ENCODE measurements at places on chromosomes 6 and 20.

DNA sequence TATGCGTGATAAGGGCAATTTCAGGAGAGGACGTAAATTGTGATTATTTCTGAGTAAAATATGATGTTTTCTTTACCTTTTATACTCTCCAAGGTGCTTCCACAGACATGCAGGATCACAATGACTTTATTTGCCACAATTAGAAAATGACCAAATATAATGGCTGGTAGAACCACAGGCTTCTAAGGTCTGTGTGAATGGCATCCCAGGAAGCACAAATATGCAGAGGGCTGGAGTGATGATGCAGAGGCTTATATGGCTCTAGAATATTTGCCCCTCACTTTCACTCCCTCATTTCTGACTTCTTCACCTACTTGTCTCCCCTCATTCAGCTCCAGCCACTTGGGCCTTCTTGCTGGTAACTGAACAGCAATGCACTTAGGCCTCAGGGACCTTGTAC lies 502.1 kb upstream of the MAP3K7 start:
- DNase-seq = no peak

GRCh38 chr6:49995278-49995677 lies 25.9 kb upstream of the DEFB113 start:
- DNase-seq = no peak

- DNase-seq = no peak
Measured at GRCh38 chr20:52410731-52411234, 219.2 kb upstream of the ZFP64 start.

DNA sequence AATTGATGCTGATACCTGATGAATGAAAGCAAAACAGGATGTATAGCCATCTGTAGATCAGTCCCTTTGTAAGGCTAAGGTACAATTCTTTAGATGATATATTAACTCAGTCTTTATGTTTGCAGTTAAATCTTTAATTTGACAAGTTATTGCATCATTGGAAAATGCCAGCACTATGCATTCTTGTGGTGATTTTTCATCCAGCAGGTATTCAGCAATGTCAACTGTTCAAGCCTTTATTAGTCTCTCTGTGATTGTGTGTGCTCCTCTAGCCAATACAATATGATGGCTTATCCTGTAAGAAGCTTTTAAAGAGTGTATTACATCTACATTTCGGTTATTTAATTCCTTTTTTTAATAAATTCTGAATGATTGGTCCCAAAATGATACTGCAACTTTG lies 34.3 kb downstream of the HLA-DMB start:
- DNase-seq = peak; percentile 27

DNA sequence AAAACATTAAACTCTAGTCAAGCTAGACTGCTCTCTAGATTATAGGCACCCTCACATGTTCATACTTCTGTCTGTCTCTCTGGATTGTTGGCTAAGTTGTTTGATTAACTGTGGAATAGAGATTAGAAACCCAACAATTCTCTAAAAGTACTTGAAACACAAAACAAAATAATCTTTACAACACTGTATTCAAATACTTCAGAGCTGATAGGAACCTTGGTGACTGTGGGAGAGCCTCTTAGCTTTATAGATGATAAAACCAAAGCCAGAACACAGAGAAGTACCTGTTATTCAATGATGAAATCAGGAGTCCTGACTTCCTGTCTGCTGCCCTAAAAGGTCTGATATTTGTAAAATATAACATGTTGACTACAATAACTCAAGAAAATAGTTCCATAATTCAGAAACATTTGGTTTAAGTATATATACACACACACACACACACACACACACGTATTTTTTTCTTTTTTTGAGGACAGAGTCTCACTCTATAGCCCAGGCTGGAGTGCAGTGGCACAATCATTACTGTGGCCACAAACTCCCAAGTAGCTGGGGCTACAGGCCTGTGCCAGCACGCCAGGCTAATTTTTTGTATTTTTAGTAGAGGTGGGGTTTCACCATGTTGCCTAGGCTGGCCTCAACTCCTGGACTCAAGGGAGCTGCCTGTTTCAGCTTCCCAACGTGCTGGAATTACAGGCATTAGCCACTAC lies 222.0 kb downstream of the FUT9 start:
- DNase-seq = no peak

DNA sequence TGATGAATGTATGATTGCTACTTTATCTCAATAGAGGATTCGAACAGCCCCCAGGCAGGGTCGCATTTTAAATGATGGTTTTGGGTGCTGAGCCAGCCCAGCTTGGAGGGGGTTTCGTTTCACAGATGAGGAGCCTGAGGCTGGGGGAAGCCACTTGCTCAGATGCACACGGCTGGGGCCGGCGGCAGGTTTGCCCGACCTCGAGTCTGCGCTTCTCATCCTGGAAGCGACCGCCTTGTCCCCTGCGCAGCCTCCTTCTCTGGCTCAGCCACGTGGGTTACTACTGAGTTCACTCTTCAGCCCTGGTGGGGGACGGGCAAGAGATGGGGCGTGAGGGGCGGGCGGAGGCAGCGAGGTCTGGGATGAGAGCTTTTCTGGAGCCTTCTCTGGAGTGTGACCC lies 25.3 kb downstream of the NTSR1 start:
- DNase-seq = no peak

DNA sequence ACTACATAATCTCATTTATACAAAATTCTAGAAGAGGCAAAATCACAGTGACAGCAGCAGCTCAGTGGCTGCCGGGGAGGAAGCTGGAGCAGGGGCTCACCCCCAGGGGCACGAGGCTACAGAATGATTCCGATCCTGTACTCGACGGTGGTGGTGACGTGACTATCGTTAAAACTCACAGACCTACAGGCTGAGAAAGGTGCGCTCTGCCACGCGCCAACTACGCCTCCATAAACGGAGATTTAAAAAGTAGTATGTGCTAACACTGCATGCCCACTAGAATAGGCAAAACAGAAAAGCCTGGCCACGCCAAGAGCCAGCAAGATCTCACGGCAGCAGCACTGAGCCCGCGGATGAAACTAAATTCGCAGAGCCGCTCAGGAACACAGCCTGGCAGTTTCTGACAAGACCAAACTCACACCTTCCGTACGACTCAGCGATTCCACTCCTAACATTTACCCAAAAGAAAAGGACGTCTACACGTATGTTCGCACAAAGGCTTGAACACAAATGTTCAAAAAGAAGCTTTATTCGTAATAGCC lies 25.2 kb downstream of the TAF4 start:
- no peak for DNase-seq

GRCh38 chr6:16823718-16824352 lies 62.6 kb upstream of the ATXN1 start:
- no peak for DNase-seq

DNA sequence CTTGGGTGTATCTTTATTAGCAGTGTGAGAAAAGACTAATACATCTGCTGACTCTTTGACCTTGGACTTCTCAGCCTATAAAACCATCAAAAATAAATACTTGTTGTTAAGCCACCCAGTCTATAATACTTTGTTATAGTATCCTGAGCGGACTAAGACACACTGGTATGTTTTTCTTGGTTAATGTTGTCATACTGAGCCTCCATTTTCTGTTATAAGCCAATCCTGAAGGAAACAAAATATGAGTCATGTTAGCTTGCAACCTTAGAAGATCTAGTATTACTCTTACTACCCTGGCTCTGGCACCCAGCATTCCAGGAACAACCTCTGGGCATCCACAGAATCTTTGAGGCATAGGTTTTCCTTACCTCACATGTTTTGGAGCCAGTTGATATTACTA lies 307.2 kb downstream of the FRK start:
- no peak for DNase-seq

GRCh38 chr6:753486-753885 lies 60.5 kb upstream of the EXOC2 start:
- peak; percentile 16 for DNase-seq

- DNase-seq = peak; percentile 52
Measured at GRCh38 chr6:166046226-166046625, 121.4 kb downstream of the TBXT start.

GRCh38 chr6:2865694-2866151 lies 24.1 kb upstream of the SERPINB1 start:
- peak; percentile 34 for DNase-seq

DNA sequence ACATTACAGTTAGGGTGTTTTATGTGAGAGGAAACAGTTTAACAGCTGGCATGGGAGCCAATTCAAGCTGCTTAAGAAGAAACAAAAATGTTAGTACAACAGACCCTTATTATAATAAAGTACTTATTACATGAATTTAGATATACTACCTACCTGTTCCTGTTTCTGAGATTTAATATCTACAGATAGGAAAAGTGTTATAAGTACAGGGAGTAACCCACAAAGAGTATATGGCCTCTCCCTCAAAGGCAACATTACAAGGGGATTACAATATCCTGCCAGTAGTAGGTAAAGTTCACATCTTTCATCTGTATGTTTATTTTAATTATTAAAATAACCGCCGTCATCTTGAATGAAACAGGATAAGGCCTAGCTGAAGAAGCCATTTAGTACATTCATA lies 1.8 kb upstream of the ME1 start:
- DNase-seq = no peak

GRCh38 chr6:81857812-81858211 lies 105.3 kb upstream of the TENT5A start:
- no peak for DNase-seq

DNA sequence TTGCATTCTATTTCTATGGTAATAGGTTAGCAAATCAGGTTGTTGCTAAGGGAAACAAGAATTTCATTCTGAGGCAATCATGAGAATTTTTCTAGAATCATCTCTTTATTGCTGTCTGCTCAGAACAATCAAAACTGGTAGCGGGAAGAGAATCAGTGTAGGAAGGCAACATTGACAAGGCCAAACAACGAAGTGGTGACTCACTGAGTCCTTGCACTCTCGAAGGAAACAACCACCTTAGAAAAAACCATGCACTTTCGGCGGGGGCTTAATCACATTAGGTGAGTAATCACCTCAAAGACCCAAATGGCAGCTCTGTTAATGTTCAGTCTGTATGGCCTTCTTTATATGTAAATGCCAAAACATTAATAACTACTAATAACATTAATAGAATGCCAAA lies 78.8 kb upstream of the MAP7 start:
- no peak for DNase-seq

- no peak for DNase-seq
Measured at GRCh38 chr20:46690219-46691106, 1.2 kb upstream of the TP53RK start.

DNA sequence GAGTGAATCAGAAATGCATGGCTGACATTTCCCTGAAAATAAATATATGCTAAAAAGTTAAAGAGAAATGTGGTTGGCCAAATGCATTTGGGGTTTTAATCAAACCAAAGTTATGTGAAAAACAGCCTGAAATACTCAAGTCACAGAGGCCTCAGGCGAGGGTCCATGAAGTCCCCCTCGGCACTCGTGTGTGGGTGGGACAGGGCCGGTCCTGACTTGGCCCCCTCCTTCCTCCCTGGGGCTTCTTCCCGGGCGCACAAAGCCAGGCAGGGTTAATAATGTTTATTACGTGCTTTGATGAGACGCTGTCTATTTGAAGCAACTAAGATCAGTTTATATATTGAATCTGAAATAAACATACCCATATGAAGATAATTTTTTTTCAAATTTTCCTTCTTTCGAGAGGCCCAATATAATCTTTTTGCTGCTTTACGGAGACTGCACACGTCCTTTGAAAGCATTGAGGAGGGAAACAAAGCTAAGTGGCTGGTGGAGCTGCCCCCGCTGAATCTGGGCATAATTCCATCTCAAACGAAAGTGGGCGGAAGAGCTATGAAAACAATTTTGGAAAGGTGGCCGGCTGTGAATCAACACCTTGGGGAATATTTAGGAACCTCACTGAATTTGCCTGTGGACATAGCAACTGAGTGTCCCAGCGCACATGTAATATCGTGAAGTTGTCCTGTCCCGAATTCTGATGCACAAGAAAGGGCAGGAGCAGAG lies 55.8 kb upstream of the SMOC2 start:
- DNase-seq = no peak

GRCh38 chr6:125481056-125481455 lies 179.3 kb upstream of the HDDC2 start:
- DNase-seq = no peak

DNA sequence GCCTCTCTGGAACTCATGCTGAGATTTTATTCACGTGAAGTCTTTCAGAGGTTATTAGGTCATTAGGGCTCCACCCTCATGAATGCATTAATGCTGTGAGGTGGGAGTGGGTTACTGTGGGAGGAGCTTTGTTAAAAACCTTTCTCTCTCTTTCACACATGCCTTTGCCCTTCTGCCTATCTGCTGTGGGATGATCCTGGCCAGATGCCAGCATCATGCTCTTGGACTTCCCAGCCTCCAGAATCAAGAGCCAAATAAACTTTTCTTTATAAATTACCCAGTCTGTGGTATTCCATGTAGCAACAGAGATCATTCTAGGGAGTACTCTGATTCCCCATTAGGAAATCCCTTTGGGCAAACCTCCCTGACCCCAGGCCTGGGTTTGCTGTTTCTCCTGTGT lies 129.9 kb upstream of the AGPAT4 start:
- DNase-seq = no peak

GRCh38 chr6:125950293-125950692 lies 6.3 kb upstream of the HINT3 start:
- no peak for DNase-seq

- no peak for DNase-seq
Measured at GRCh38 chr6:111122458-111123286, 35.4 kb downstream of the SLC16A10 start.

DNA sequence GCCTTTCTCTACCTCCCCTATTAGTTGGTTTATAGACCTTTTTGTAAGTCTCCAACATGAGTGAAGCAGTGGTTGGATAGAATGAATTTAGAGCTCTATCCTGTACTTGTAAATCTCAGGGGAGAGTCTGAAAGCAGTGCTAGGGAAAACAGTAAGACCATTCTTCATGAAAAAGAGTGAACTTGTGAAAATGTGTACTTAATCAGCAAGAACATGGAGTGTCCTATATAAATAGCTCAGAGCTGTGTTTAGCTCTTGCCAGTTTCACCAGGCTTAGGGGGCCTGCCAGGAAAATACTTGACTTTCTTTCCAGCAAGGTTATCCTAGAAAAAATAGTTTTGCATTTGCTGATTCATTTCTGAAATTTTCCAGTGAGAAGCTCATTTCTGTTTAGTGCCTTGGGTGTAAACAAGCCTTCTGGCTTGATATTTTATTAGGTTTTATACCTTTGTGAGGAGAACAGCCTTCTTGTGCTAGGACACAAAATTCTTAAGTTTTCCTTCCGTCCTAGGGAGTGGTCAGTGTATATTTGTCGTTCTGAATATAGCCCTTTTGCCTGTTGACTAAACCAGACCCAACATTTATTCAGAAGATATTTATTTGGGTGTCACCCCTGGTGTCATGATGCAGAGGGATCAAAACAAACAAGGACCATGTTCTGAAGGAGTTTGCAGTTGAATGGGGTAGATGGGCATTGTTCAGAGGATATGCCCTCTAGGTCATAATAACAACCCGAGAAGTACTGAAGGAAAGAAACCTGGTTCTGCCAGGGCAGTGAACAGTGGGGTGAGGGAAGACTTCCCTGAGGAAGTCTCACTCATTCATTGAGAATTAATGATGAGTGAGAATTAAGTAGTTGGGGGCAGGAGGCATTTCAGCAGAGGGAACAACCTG lies 7.6 kb downstream of the ARFGEF2 start:
- DNase-seq = peak; percentile 47

DNA sequence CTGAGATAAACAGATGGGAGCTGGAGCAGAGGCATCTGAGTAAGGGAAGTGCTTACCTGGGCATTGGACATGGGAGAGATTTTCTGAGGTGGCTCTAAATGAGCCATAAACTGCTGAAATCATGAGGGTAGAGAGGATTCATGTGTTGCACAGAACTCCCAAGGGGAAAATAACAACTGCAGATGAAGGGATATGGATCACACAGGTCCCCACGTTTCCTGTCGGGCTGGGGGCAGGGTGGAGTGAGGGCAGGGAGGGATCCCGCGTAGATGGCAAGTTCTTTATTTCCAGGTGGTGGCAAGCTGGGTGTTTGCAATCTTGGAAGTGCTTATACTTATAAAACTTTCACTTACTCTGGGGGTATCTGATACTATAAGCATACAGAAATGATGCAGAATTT lies 422.6 kb upstream of the FLRT3 start:
- DNase-seq = no peak

Measured in GM04503 (cell line).